Aorta (tissue), 5 donors: ENCODE measurements at places on chromosomes 7 and 10. TPM values are rescaled to one million over a fixed set of nuclear protein-coding genes. Genes with fewer than 3 reads are reported as not detected.

DNA sequence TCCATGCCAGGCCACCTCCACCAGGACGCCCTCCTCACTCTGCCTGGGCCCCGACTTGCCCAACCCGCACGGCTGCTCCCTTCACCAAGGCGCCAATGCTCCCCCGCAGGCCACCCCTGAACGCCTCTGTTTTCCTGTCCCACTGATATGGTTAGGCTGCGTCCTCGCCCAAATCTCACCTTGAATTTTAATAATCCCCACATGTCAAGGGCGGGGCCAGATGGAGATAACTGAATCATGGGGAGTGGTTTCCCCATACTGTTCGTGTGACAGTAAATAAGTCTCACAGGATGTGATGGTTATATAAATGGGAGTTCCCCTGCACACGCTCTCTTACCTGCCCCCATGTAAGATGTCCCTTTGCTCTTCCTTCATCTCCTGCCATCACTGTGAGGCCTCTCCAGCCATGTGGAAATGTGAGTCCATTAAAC lies 29.8 kb downstream of the RSU1 start:
- no peak for DNase-seq

GRCh38 chr10:49360271-49361177 lies 35.4 kb downstream of the DRGX start:
- peak; percentile 58 for DNase-seq

DNA sequence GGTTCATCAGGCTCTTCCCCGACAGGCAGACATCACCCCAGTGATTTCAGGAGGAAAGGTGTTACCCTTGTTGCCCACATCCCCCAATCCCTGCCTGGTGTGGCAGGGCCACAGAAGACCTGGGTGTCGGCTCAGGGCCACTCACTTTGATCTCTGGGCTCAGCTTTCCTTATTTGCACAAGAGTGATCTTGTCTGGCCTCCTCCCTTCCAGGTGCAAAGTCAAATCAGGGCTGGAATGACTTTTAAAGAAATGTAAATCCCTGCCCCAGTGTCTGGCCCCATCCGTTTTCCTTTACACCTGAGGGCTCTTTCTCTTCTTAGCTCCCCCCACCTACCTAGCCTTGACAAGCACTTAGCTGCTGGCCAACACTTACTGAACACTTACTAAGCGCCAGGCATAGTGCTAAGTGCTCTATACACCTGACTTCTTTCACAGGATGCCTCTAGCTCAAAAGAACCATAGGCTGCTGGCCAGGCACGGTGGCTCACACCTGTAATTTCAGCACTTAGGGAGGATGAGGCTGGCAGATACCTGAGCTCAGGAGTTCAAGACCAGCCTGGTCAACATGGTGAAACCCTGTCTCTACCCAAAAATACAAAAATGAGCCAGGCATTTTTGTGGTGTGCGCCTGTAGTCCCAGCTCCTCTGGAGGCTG lies 979 bp upstream of the NODAL start:
- no peak for DNase-seq

- DNase-seq = no peak
These were observed 47.4 kb downstream of the FHIP2A start for GRCh38 chr10:114868870-114869519.

DNA sequence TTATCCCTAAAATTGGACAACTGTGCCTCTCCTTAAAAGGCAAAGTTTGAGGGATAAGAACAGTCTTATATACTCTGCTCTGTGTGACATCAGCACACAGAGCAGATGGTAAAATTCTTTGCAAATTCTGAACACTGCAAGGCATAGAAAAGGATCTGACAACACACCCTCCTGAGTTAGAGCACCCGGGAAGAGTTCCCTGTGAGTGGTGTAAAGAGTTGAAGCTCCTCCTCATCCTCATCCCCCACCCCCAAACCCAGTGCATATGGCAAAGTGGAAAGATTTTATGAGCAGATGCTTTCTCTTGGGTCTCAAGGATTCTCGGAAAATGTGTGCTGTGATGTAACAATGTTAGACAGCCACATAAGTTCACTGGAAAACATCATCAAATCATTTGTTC lies 40.0 kb upstream of the DGKI start:
- no peak for DNase-seq

DNA sequence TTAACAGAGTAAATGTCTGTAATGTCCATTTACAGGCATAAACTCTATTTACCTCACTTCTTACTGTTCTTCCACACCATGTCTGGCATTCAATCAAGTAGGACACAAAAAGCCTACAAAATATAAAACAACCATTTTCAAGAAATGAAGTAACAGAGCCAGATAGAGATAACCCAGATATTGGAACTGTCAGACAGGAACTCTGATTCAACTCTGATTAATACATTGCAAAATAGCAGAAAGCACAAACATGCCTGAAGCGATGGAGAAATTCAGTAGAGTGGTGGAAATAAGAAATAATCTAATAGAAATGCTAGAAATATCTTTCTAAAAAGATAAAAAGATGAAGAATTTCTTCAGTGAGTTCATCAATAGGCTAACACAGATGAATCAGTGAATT lies 964.4 kb downstream of the PCDH15 start:
- no peak for DNase-seq

- DNase-seq = no peak
These were observed 38.5 kb downstream of the CRTAC1 start for GRCh38 chr10:97991871-97992270.

GRCh38 chr7:20104696-20105095 lies 112.5 kb downstream of the MACC1 start:
- DNase-seq = no peak

GRCh38 chr7:66307591-66308215 lies 102.6 kb downstream of the TPST1 start:
- DNase-seq = no peak

GRCh38 chr10:47127188-47127785 lies 172.7 kb upstream of the GDF10 start:
- no peak for DNase-seq

DNA sequence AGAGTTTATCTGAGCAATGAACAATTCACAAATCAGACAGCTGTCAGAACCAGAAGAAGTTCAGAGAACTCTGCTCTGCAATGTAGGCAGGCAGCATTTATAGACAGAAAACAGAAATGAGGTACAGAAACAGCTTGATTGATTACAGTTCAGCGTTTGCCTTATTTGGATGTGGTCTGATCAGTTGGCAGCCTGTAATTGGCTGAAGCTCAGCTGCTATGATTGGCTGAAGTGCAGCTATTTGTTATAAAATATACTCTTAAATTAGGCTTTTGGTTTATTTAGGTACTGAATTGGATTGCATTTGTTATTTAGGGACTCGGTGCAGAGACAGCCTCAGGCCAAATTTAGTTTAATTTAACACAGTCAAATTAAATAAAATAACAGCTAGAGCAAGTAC lies 85.8 kb upstream of the JAZF1 start:
- no peak for DNase-seq

DNA sequence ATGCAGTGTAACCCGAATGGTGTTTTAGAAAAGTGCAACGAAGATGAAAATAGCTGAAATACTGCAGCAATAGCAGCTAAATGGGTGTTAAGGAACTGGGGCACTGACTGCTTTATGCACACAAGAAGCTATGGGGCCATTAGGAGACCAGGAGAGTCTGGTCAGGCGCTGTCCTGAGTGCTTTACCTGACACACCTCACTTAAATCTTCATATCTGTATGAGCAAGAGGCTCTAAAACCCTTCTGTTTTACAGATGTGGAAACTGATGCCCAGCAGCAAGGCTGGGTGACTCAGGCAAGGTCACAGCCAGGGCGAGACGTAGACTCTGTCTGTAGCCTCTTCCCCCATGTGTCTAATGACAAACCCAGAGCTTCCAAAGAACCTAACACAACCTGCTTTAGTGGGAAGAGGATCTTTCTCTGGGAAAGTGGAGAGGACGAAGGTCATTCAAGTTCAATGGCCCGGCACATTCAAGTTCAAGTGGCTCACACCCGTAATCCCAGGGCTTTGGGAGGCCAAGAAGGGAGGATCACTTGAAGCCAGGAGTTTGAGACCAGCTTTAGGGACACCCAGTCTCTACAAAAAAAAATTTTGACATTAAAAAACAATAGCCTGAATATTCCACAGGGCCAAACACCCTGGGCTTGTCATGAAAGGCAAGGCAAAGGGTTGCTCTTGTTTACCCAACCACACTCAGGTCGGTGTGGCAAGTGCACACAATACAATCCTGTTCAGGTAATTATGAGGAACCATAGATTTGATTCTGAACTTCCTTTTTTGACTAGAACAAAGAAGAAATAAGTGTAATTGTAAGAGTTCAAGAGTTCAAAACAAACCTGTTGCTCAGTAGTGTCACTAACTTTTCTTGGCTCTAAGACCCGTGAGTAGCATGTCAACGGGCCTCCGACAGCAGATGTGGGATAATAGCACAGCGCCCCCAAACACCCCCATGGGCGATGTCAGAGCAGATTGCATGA lies 53.7 kb upstream of the KLF6 start:
- no peak for DNase-seq

GRCh38 chr7:108503112-108504026 lies 22.6 kb downstream of the PNPLA8 start:
- no peak for DNase-seq

DNA sequence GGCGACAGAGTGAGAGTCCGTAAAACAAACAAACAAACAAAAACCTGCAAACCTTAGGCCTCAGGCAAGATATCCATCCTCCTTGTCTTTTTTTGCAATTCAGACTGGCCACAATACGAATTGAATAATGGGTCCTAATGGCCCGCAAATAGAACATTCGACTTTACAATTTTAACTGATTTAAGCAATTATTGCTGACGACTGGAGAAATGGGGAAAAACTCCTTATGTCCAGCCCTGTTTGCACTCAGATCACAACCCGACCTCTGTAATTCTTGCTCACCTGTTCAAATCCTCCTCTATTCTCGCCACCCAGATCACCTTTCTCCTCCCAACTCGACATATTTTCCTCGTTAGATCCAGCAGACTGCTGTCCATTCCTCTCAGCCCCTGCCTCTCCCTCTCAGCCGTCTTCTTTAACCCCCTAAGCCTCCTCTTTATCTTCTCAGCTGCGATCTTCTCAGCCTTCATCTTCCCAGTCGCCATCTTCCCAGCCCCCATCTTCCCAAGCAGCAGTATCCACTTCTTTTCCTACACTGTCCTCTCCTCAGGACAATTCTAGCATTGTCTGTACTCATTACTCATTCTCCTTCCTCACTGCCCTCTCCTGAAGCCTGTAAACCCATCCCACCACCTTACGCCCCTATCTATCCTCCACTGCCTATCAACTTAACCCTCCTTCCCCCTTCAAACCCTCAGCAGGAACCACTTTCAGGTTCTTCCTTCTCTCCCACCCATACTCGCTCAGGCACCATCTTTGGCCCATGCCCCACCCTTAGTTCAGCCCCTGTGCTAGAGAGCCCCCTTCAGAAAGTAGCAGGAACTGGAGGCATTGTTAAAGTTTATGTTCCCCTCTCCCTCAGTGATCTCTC lies 61.8 kb downstream of the LRRC17 start:
- no peak for DNase-seq

- DNase-seq = no peak
These were observed 107.8 kb downstream of the ADARB2 start for GRCh38 chr10:1629326-1630198.

GRCh38 chr10:43255634-43256431 lies 11.0 kb downstream of the RASGEF1A start:
- DNase-seq = no peak

- no peak for DNase-seq
These were observed 10.6 kb downstream of the PDE6C start for GRCh38 chr10:93622942-93623341.

DNA sequence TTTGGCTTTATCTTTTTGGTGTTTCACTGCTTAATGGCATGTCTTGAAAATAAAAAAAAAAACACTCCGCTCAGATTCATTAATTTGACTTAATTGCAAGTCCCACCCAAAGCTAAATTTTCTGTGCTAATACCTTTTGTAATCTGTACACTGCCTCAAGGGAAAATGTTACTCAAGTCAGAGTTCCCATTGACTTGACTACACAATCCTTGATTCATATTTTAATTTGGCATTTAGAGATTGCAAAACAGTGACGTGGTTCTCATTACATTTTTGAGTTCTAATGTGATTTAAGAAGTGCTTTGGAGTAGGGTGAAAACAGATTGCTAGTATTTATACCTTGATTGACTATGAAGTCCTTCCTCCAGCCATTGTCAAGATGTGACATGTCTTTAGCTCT lies 21.3 kb upstream of the LIPM start:
- no peak for DNase-seq

Gene FKBP6
- total RNA-seq = not detected

Gene CCDC3
- total RNA-seq = 119 TPM

Gene ITPRID1
- total RNA-seq = 0.09 TPM

Gene MRC1
- total RNA-seq = 58.3 TPM

Gene EBLN1
- not detected for total RNA-seq

Gene DCLRE1A
- total RNA-seq = 3.8 TPM

Gene DPY19L1
- 30.8 TPM for total RNA-seq

Gene FEZF1
- total RNA-seq = not detected

Gene CPN1
- total RNA-seq = not detected

Gene GBX1
- not detected for total RNA-seq
